ENCODE measurements at places on chromosomes 13 and 19.

DNA sequence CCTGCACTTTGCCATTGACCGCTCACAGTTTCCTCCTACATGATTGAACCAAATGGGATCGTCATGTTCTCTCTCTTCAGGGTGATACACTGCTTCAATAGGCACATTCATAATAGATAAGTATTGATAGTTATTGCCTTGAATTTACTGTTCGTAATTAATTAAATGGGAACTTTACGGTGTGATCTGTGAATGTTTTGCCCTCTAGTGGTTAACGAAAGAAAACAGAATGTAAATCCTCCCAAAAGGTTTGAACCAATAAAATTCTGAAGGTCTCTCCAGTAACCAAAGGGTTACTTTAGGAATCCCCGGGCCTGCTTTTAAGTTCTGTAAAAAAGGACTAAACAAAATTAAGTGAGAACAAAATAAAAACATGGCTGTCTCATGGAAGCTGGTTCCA is 389.3 kb downstream of the DACH1 start:
- peak; percentile 2 for DNase-seq

DNA sequence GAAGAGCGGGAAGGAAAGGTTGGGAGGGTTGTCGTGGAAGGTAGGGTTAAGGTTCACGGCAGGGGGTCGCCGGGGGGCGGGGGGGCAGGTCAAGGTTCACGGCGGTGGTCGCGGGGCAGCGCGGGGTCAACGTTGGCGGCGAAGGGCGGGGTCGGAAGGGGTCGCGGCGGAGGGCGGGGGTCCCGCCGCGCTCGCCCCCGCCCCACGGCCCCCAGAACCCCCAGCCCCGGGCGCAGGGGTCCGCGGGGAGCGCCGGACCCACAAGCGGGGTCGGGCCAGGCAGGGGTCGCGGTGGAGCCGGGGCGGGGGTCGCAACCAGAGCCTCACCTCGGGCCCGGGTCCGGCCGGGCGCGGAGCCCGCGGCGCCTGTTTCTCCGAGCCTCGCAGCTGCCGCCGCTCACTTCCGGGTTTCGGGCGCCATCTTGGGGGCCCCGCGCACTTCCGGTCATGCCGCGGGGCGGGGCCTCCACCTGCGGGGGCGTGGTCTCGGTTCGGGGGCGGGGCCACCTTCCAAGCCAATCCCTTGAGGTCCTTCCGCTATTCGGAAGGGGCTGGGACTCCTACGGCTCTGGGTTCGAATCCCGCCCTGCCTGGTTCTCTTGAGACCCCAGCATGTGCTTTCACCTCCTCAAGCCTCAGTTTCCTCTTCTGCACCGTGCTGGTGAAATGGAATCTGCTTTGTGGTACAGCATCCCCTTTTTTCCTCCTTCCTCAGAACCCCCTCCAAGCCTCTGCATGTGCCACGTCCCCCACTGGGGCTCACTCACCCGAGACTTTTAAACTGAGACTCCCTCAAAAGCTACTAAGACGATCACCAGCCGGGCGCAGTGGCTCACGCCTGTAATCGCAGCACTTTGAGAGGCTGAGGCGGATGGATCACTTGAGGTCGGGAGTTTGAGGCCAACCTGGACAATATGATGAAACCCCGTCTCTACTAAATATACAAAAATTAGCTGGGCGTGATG is at the start of gene SBNO2:
Gene SBNO2, minus strand, starts transcription at position 424 of the 965 bp plus-strand sequence. CDS start 19,992 bp downstream, outside the sequence.
- peak; percentile 72 for DNase-seq

GRCh38 chr19:38663156-38663651 is 15.8 kb downstream of the ACTN4 start:
- DNase-seq, result no peak

- no peak for DNase-seq
These were observed 205.0 kb upstream of the RFC3 start for GRCh38 chr13:33612641-33613638.

GRCh38 chr13:30481241-30481760 is 15.6 kb upstream of the HMGB1 start:
- peak; percentile 81 for DNase-seq

DNA sequence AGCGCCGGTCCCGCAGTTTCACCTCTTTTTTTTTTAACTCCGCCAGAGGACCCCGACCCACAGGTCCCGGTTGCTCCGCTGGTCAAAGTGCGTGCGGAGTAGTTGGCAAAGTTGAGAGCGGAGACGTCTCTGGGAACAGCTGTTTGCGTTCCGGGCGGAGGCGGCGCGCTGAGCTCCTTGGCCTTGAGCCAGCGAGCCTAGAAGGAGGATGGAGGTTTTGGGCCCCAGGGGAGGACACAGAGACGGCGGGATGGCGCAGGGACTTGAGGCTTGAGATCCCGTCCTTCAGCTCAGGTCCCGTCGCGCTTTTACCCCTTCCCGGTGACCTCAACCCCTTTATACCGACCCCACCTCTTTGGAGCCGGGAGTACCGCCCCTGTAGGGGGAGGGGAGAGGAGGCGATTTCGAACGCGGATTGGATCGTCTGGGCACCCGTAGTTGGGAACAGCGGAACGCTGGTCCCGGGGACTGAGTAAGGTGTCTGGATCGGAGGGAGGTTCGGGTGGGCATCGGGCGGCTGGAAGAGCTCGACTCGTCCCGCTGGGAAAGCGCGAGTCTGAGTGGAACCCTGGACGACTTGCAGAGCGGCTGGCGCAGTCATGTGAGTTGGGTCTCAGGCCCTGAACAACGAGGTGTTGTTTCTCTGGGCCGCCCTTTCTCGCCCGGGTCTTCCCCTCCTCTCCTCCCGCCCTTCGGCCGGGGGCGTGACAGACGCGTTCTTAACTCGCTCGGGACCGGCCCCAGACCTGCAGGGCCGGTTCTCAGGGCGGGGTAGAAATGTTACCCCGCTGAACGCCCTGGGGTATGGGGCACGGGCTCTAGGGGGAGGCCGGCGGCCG is at the start of gene WBP4:
Gene WBP4, plus strand, starts transcription at position 435 of the 839 bp plus-strand sequence. Its CDS starts 165 bp downstream, at position 600.
- DNase-seq, result peak; percentile 95

GRCh38 chr19:6034512-6034911 is 56.6 kb upstream of the RANBP3 start:
- DNase-seq, result no peak

GRCh38 chr19:38862321-38863059 is 12.7 kb upstream of the HNRNPL start:
- no peak for DNase-seq

- DNase-seq, result peak; percentile 25
These were observed at the start of gene DACH1 for GRCh38 chr13:71867131-71867814. TSS of gene DACH1 (minus strand) at chr13:71867204.

- DNase-seq, result no peak
These were observed 21.2 kb downstream of the PROZ start for GRCh38 chr13:113179374-113180230.

GRCh38 chr13:38905861-38906260 is 84.8 kb downstream of the STOML3 start:
- peak; percentile 96 for DNase-seq

- peak; percentile 4 for DNase-seq
These were observed at the start of gene ZNF729 for GRCh38 chr19:22286151-22286810. TSS of gene ZNF729 (plus strand) at chr19:22286441. CDS start at chr19:22286526, 85 bp downstream.

DNA sequence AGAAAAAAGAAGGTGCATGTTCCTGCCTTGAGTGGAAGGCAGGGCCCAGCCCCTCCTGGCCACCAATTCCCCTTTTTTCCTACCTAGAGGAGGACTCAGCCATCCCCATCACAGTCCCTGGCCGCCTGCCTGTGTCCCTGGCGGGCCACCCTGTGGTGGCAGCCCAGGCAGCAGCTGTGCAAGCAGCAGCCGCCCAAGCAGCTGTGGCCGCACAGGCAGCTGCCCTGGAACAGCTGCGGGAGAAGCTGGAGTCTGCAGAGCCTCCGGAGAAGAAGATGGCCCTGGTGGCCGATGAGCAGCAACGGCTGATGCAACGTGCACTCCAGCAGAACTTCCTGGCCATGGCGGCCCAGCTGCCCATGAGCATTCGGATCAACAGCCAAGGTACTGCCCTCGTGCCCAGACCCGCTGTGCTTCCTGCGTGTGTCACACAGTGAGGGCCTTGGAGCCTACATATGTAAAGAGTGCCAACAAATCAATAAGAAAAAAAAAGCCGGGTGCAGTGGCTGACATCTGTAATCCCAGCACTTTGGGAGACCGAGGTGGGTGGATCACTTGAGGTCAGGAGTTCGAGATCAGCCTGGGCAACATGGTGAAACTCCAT is 17.6 kb upstream of the WDR18 start:
- peak; percentile 77 for DNase-seq

DNA sequence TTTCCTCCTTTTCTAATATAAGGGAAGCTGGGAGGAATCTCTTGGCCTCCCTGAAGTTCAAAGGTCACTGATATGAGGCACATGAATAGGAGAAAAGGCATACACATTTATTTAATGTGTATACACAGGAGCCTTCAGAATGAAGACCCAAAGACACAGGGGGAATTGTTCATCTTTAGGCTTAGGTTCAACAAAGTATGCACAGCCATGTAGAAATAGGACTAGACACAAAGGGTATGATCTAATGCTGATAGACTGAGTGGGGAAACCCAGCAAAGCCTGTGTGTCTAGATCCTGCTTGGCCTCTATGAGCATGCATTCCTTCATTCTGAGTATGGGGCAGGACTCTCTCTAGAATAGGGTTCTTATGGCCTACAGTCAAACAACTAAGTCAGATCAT is 177.1 kb upstream of the RFC3 start:
- peak; percentile 74 for DNase-seq

DNA sequence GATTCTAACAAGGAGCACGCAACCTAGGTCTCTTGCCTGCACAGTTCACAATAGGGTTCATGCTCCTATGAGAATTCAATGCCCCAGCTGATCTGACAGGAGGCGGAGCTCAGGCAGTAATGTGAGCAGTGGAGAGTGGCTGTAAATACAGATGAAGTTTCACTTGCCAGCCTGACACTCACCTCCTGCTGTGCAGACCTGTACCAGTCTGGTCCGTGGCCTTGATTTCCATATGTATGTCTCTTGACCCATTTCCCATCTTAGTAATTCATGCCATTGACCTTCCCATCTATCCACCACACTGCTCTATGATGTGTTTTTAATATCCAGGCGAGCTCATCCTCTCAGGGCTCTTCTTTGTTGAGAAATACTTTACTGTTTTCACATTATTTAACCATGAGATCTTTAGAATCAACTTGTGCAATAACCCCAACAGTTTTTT is 95.2 kb downstream of the LRCH1 start:
- no peak for DNase-seq

- DNase-seq, result no peak
These were observed 27.6 kb downstream of the KCNC3 start for GRCh38 chr19:50301607-50301971.

- no peak for DNase-seq
These were observed 48.8 kb upstream of the NPAS1 start for GRCh38 chr19:46970815-46971214.

DNA sequence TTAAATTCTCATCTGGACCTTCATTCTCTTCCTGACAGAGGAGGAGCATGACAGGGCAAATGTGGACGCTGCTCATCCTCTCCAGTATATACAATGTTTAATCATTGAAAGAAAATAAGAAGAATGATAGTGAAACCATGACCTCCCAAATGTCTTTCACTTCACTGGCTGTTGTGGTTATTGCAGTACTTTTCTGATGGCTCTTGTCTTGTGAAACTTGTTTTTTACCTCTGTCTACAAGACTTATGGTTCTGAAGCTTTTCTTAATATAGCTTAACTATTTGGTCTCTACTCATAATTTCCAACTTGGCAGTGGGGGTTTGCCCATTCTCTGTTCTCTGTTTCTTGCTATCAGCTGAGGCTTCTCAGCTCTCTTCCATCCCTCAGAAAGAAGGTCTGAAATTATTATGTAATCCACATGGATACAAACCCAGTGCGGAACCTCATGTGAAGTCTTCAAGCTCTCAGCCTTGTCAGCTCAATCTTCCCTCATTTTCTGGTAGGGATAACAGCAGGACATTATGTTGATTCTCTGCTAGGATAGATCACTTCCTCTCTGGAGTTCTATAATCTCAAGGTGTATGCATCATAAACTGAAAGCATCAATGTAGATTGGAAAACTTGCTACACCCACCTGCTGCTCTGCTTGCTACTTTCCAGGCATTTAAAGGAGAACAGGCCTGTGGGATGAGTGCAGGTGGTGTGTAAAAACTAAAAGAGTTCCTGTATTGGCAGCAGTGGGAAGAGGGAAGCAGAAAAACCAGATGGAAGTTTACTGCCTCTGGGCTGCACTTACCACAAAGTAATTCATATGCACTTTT is 250.3 kb upstream of the HTR2A start:
- DNase-seq, result no peak

- DNase-seq, result no peak
These were observed 1.6 kb downstream of the KIRREL2 start for GRCh38 chr19:35858311-35858710.

GRCh38 chr19:47497050-47497766 is 13.2 kb upstream of the KPTN start:
- no peak for DNase-seq

DNA sequence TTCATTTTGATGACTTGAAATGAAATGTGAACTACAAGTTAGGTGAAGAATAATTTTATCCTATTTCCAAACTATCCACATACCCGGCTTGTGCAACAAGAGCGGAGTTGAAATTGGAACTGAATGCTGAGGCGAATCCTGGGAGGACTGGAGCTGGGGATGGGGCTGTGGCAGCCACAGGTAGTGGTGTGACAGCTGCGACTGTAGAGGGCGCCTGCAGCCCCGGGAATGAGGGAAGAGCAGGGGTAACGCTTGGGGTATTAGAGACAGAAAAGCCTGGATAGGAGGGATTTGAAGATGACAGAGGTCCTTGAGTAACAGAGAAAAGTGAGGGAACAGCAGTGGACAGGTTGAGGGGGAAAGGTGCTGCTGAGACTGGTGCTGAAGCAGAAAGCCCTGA is 22.0 kb upstream of the STOML3 start:
- DNase-seq, result peak; percentile 7

GRCh38 chr19:29672933-29673336 is 7.7 kb downstream of the PLEKHF1 start:
- no peak for DNase-seq

All from trophoblast cell (in vitro differentiated cells and primary cell).